ENCODE measurements at places on chromosomes 11 and 22.

DNA sequence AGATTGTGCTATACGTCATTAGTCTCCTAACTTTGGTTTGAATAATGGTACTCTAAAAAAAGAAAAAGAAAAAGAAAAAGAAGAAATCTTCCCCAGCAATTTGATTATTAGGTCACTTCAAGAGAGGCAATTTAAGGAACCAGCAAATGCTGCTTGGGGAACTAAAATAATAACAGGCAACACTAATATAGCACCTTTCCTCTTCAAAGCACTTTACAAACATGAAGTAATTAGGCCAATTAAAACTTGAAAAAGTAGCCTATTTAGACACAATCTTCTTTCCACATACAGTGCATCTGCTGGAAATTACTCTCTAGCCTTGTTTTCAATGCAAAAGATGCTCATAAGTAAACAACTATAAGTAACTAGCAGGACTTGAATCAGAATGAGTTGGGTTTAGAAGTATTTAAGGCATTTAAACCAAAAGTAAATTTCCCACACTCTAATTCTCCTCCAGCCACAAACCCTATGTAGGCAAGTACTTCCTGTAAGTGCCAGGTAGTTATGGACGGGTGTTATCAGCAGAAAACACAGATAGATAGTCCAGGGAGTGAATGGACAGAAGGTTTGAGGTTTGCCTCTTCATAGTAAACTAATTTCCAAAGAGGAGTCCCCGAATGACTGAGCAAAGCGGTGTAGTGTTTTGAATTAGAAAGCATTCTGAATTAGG is 44.5 kb downstream of the LRRC4C start:
- no peak for DNase-seq

DNA sequence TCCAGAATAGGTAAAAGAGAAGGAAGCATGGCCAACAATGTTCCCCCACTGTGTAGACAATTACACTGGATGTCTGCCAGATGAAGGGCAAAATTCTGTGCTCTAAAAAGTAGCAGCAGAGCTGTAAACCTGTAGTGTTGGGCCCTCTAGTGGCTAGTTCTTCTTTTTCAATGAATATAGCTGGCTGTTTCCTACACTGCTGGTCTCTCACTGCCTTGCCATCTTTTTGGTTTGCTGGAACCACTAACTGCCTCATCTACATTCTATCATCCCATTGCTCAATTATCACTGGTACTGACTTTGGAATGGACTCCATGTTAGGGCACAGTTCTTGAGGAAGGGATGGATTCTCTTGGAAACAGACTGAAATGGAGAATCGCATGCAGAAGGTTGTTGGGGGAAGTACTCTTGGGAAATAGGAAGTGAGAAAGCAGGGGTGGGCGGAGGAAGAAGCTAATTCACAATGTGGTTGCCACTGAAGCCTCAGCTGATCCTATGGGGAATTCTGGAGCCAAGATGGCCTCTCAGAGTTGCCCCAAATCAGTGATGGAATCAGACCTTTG is 17.9 kb downstream of the KCNE3 start:
- DNase-seq: peak; percentile 82

- DNase-seq: no peak
These were observed 9.9 kb downstream of the SUN2 start for GRCh38 chr22:38745676-38746460.

DNA sequence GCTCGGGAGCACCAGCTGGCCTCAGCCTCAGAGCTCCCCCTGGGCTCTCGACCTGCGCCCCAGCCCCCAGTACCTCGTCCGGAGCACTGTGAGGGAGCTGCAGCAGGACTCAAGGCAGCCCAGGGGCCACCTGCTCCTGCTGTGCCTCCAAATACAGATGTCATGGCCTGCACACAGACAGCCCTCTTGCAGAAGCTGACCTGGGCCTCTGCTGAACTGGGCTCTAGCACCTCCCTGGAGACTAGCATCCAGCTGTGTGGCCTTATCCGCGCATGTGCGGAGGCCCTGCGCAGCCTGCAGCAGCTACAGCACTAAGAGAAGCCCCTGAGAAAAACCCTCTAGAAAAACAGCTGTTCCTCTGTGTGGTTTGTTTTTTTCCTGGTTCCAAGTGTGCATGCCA is 918 bp upstream of the FAM89B start:
- no peak for DNase-seq
